Right ventricle myocardium inferior (tissue), 1 donor: ENCODE measurements at places on chromosomes 5 and 9.

- DNase-seq, result no peak
Observed at GRCh38 chr9:6354072-6354686, 26.0 kb downstream of the TPD52L3 start.

GRCh38 chr9:81893929-81894328 is 34.3 kb upstream of the SPATA31D4 start:
- DNase-seq, result no peak

GRCh38 chr5:56301069-56301468 is 67.9 kb upstream of the ANKRD55 start:
- no peak for DNase-seq

DNA sequence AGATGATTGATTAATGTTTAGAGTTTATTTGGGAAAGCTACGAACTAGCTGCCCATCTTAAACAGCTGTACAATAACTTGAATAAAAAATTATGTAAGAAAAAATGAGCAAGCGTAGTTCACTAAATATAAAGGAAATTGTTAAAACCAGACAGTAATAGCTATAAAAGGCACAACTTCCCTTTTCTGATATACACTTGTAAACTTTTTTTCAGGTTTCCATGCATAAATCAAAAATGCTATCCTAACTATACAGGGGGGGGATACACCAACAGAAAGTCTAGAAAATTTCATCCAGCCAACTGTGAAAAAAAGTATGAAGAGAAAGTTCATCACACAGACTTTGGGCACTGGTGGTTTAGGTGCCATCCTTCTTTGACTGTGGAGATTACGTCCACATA is 122.3 kb downstream of the NR3C1 start:
- no peak for DNase-seq

DNA sequence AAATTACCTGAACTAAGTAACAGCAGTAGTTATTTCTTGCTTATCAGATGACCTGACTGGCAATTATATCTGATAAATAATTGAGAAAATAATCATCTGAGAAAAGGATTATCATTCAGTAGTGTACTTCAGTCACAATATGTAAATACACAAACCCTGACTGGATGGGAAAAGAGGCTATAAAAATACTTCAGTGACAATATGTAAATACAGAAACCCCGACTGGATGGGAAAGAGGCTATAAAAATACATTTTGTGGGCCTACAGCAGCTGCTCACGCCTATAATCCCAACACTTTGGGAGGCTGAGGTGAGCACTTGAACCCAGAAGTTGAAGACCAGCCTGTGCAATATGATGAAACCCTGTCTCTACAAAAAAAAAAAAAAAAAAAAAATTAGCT is 11.1 kb downstream of the UBAP2 start:
- DNase-seq, result no peak

- no peak for DNase-seq
Observed at GRCh38 chr5:39670955-39671354, 246.2 kb upstream of the DAB2 start.

- DNase-seq, result no peak
Observed at GRCh38 chr5:54205453-54205852, 104.9 kb downstream of the ARL15 start.

- no peak for DNase-seq
Observed at GRCh38 chr9:14127656-14128055, 186.3 kb downstream of the NFIB start.

GRCh38 chr9:75120686-75121085 is 32.4 kb downstream of the OSTF1 start:
- DNase-seq, result no peak

DNA sequence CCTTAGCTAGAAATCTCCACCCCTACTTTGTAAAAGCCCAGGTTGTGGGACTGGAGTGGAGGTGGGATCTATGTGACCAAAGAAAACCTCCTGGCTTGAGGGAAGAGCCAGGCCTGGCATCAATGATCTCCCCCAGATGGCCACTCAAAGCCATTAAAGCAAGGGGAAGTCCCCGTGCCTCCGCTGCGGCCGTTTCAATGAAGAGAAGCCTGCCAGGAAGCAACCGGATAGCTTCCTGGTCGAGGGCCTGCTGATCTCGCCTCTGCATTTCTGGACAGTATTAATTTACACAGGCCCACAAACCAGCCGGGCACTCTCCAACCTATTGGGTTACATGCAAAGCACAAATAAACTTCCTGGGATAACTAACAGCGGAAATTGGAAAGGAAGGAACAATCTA is 160.5 kb upstream of the MSX2 start:
- DNase-seq, result no peak

DNA sequence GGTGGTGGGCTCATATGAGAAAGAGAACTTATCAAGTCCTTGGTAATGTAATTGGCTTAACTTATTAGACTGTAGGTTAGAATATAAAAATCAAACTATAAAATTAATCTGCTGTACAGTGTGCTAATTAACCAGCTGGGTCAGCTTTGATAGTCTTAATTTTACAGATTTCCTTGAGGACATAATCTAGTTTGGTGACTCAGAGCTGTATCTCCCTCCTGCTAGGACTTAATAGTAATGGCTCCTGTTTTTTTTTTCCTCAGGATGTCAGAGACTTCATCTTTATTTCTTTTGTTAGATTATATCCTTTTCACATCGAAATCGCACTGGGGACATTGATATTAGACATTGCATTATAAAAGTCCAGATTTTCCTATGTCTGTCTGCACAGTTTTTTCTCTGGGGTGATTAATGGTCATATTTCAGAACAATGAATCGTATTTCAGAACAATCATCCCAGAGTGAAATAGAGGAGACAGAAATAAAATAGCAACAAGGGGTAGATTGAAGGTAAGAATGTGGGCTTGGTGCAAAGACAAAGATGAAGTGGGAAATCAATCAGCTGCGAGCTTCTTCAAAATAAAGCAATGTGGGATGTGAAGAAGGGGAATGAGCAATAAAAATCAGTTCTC is 346.4 kb upstream of the RIOK2 start:
- DNase-seq, result no peak

DNA sequence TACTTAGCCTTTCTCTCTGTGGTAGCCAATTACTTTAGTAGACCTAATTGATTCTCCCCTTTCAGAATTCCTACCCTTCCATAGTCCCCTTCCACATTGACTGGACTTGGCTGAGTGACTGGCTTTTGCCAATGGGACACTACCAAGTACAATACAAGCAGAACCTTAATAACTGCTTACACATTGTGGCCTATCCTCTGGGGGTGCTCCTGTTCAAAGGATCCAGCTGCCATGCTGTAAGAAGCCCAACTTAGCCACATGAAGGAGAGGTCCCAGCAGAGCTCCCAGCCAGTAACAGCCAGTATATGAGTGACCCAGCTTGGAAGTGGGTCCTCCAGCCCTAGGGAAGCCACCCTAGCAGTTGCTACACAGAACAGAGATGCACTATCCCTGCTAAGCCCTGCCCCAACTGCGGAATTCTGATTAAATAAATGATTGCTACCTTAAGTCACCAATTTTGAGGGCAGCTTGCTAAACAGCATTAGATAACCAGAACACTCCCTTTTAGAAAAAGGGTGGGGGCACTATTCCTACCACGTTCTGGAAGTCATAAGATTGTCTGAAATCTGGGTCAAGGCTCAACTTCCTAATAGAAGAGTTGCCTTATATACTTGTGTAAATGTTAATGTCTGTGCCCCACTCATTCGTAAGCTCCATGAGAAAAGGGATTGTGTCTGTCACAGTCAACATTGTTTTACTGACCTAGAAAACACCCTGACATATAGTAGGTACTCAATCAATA is 11.1 kb upstream of the APTX start:
- no peak for DNase-seq

GRCh38 chr9:135980926-135981630 is 19.9 kb upstream of the UBAC1 start:
- DNase-seq, result no peak

GRCh38 chr5:159056201-159056600 is 43.5 kb downstream of the EBF1 start:
- no peak for DNase-seq

DNA sequence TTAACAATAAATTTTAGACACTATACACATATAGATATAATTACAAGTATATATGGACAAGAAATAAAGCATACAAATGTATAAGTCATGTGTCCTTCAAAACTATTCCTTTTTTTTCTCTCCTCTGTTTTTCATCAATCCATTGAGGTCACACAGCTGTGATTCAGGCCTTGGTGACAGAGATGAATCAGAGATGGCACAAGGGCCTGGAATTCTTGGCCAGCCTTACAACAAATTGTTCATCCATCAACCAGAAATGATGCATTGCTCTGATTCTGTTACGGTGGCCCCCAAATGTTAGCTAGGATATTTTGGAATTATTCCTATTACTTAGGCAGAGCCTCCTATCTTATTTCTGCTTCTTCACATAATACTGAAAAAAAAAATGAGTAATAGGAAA is 108.7 kb upstream of the MPDZ start:
- DNase-seq, result no peak

DNA sequence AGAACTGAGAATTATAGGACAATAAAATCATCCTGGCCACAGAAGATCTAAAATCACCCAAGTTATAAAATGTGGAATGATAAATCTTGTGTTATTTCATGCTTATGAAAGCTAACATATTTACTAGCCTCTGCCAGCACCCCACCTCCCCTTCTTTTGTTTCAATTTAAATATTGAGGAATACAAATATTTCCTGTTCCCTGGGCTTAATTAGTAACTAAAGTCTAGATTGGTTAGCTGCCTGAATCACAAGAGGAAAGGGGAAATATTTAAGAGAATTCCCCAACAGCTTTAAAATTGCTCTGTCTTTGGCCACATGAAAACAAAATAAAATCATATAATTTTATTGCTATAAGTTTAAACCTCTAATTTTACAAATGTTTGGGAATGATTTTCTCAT is 287.0 kb downstream of the PRELID2 start:
- no peak for DNase-seq

DNA sequence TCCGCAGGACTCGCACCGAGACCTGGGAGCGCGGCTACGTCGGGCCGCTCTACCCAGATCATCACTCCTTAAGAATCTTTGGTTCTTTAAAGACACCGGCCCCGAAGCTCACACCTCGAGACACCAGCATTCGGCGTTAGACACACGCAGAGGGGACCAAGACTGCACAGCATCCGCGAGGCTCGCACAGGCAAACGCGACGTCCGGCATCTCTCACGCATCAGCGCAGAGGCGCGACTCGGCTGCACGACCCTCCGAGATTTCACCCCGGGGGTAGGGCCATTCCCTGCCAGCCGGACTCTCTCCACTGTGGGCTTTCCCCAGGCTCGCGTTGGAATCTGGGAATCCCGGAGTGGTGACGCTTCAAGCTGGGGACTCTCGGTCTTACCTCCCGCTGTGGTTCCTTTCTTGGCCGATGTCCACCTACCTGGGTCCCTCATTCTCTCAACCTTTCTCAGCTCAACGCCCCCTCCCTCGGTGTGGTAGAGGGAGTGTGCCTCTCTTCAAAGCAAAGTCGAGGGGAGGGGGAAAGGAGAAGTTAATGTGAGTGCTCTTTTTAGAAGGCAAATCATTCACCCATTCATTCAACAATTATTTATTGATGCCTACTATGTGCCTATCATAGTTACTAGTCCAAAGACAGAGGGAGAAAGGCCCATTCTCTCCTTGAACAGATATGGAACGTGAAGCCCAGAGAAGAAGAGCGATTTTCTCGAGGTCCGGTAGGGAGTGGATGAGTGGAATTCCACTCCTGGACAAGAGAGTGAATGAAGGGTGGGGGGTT is 1.3 kb upstream of the HAND1 start:
- DNase-seq, result no peak

GRCh38 chr9:22157828-22158227 is 148.7 kb upstream of the CDKN2B start:
- DNase-seq, result no peak

GRCh38 chr9:20043461-20043860 is 254.6 kb upstream of the SLC24A2 start:
- no peak for DNase-seq

DNA sequence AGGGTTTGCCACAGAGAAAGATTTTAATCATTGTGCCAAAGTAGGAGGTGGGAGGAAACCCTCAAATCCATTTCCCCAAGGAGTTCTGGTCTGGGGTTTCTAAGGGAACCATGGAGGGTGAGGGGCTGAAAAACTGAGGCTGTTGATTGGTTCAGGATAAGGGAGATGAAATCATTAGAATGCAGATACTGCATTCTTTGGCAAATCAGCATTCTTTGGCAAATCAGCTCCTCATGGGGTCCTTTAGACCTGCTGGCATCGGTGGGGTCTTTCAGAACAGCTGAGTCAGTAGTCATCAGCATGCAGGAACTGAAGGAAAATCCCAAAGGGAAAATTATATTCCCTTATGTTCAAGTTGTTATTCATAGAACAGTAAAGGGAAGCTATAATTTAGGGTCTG is 585.5 kb downstream of the ISL1 start:
- no peak for DNase-seq

DNA sequence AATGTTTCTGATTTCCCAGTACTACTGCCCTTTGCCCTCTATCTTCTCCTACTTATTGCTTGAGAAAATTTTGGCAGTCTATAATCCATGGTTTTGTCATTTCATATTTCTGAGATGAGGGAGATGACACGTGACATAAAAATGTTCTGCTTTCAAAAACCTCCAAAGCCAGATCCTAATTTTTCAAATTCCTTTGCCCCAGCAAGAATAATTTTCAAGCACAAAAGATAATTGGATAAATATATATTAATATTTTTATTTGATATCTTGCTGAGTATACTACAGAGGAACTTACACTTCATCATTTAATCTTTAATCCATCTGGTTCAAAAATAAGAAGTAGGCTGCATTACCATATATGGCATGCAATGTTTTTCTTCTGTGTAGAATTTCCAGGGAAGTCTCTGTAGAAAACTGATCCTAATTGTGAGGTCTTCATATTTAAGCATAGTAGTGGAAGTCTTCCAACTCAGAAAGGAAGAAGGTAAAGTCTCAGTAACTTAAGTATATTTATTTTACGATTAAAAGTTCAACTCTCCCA is 1738.8 kb downstream of the EFNA5 start:
- DNase-seq, result no peak

DNA sequence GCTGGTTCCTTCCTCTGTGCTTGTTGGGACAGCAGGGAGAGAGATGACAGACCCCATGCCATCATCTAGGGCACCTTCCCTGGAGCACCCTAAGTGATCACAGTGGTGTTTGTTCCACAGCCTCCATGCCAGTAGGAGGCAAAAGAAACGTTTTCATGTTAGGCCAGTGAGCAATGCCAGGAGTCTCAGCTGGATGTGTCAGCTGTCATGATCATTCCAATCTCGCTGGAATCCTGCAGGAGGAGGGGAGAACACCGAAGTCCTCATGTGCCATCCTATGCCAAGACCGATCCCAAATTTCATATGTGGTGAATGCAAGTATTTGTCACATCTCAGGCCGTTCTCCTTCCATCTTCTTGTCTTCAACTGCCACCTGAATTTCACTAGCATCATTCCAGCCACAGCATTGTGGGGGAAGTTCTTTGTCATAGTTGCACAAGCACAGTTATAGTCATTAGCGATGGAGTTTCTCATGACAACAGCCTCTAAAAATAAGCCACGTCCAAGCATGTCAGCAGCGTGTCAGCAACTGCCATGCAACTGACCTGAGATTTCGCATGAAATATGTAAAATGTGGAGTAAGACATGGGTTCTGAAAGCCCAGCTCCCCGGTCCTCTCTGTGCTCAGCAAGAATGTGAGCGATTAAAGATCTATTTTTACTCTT is 97.2 kb upstream of the DNAH5 start:
- no peak for DNase-seq
